SK-N-SH (cell line): ENCODE measurements at places on chromosomes 2 and 18. TPM values are rescaled to one million over a fixed set of nuclear protein-coding genes. Genes with fewer than 3 reads are reported as not detected.

EVA1A gene
- polyA plus RNA-seq, result 79.0 and 93.0 TPM in 2 replicates

METTL8 gene
- 5.1 and 6.2 TPM in 2 replicates for polyA plus RNA-seq

CXCR2 gene
- not detected in 2 replicates for polyA plus RNA-seq

GRCh38 chr2:205929246-205929942 lies 156.6 kb downstream of the INO80D start:
- DNase-seq, result no peak

GLI2 gene
- polyA plus RNA-seq, result 2.0 and 3.4 TPM in 2 replicates

DNA sequence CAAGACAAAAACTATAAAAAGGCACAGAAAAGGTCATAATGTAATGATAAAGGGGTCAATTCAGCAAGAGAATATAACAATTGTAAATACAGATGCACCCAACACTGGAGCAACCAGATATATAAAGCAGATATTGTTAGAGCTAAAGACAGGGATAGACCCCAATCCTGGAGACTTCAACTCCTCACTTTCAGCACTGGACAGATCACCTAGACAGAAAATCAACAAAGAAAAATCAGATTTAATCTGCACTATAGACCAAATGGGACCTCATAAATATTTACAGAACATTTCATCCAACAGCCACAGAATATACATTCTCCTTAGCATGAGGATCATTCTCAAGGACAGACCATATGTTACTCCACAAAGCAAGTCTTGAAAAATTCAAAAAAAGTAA lies 114.2 kb downstream of the ROCK1 start:
- no peak for DNase-seq

REEP1 gene
- 0.13 TPM in 2 replicates for polyA plus RNA-seq
